ENCODE measurements at places on chromosomes 16 and 17.

DNA sequence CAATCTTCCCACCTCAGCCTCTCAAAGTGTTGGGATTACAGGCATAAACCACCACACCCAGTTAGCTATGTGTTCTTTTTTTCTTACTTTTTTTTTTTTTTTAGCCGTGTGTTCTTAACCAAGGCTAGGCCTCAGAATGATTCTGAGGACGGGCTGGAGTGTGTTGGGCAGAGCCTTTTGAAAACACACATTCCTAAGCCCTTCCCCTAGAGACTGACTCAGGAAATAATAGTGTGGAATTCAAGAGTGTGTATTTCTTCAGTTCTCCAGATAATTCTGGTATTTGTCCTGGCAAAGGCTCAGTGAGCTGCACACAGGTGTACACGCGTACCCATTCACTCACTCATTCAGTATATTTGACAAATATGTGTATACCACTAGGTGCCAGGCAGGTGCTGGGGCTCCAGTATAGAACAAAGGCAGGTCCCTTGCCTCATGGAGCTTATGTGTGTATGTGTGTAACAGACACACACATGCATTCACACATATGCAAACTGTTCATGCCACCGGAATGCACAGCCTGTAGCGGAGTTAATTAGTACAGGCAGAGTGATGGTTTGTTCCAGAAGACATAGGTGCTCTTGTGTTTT is 19.4 kb upstream of the NFATC3 start:
- peaks cover 8% of the 10 kb centered on the region for H3K4me1 ChIP-seq
- no peaks in the 10 kb centered on the region for H3K36me3 ChIP-seq
- H3K27me3 ChIP-seq = no peaks in the 10 kb centered on the region
- no peak for DNase-seq
- H3K27ac ChIP-seq = no peak overlapping the region

- no peaks in the 10 kb centered on the region for H3K36me3 ChIP-seq
- no peak for DNase-seq
- H3K27me3 ChIP-seq = no peaks in the 10 kb centered on the region
- H3K4me1 ChIP-seq = no peaks in the 10 kb centered on the region
- H3K4me3 ChIP-seq = no peak overlapping the region
Observed at GRCh38 chr16:6828690-6829089, 504.0 kb upstream of the RBFOX1 start.

- peak; percentile 82 for DNase-seq
- H3K4me3 ChIP-seq = no peak overlapping the region
- no peaks in the 10 kb centered on the region for H3K4me1 ChIP-seq
- H3K27me3 ChIP-seq = no peaks in the 10 kb centered on the region
- H3K27ac ChIP-seq = no peak overlapping the region
Observed at GRCh38 chr16:84672276-84673202, 24.2 kb downstream of the KLHL36 start.

GRCh38 chr17:4049546-4049945 is 85.3 kb upstream of the ATP2A3 start:
- H3K27ac ChIP-seq = no peak overlapping the region
- peaks cover 37% of the 10 kb centered on the region for H3K36me3 ChIP-seq
- H3K4me1 ChIP-seq = no peaks in the 10 kb centered on the region
- H3K4me3 ChIP-seq = no peak overlapping the region

GRCh38 chr17:79201119-79201518 is 126.5 kb downstream of the ENGASE start:
- H3K4me3 ChIP-seq = no peak overlapping the region
- no peak overlapping the region for H3K27ac ChIP-seq
- no peaks in the 10 kb centered on the region for H3K4me1 ChIP-seq
- no peaks in the 10 kb centered on the region for H3K27me3 ChIP-seq
- H3K36me3 ChIP-seq = no peaks in the 10 kb centered on the region

DNA sequence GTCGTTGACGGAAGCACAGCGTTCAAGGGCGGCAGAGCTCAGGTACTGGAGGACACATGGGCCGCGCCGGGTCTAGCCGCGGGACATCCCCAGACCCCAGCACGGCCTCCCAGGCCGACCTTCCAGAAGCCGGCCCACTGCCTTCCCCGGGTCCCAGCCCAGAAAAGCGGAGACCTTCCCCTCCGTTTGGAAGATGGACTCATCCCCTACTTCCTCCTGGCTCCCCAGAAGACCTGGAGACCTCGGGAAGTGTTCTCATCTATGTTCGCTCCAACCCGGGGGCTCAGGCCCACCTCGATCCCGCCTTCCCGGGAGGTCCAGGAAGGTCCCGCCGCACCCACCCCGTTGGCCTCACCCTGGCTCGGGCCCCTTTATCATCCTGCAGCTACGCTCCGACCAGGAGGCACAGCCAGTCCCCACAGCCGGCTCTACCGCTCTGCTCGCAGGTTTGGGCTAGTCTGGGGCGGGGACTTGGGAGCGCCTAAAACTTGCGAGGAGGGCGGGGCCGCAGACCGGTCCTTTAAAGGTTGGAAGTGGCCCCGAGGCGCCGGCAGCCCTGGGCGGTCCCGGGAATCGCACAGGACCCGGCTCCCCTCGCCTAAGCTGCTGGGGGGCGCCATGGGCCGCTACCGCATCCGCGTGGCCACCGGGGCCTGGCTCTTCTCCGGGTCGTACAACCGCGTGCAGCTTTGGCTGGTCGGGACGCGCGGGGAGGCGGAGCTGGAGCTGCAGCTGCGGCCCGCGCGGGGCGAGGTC is at the start of gene ALOX12:
Gene ALOX12, plus strand, starts transcription at position 550 of the 756 bp plus-strand sequence. Its CDS starts 69 bp downstream, at position 619.
- no peaks in the 10 kb centered on the region for H3K36me3 ChIP-seq
- H3K27ac ChIP-seq = no peak within 1 kb of the TSS
- peaks cover 5% of the 10 kb centered on the region for H3K4me1 ChIP-seq
- no peaks in the 10 kb centered on the region for H3K27me3 ChIP-seq

GRCh38 chr17:50764734-50765149 is 2.6 kb downstream of the ANKRD40CL start:
- no peaks in the 10 kb centered on the region for H3K36me3 ChIP-seq
- no peaks in the 10 kb centered on the region for H3K27me3 ChIP-seq
- no peak for DNase-seq
- H3K27ac ChIP-seq = no peak overlapping the region
- peak overlapping the region; percentile 10 for H3K4me3 ChIP-seq

DNA sequence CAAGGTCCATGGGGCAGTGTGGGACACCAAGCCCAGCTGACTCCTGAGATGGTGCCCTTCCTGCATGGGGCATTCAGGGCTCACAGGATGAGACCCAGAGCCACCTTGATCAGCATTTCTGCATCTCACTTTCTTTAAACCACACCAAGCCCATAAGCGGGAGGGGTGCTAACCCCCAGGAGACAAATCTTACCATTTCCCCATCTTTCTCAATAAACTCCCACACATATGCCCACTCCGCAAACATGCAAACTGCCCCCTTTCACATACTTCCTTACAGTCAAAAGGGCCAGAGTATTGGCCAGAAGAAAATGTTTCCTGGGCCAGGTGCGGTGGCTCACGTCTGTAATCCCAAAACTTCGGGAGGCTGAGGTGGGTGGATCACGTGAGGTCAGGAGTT is 3.7 kb upstream of the SLC39A11 start:
- no peaks in the 10 kb centered on the region for H3K36me3 ChIP-seq
- no peak overlapping the region for H3K27ac ChIP-seq
- H3K4me3 ChIP-seq = no peak overlapping the region
- no peak for DNase-seq
- H3K4me1 ChIP-seq = no peaks in the 10 kb centered on the region

- H3K4me3 ChIP-seq = no peak overlapping the region
- H3K4me1 ChIP-seq = no peaks in the 10 kb centered on the region
- no peaks in the 10 kb centered on the region for H3K36me3 ChIP-seq
- no peak for DNase-seq
- no peak overlapping the region for H3K27ac ChIP-seq
Observed at GRCh38 chr16:10981697-10982216, 37.4 kb downstream of the CLEC16A start.

DNA sequence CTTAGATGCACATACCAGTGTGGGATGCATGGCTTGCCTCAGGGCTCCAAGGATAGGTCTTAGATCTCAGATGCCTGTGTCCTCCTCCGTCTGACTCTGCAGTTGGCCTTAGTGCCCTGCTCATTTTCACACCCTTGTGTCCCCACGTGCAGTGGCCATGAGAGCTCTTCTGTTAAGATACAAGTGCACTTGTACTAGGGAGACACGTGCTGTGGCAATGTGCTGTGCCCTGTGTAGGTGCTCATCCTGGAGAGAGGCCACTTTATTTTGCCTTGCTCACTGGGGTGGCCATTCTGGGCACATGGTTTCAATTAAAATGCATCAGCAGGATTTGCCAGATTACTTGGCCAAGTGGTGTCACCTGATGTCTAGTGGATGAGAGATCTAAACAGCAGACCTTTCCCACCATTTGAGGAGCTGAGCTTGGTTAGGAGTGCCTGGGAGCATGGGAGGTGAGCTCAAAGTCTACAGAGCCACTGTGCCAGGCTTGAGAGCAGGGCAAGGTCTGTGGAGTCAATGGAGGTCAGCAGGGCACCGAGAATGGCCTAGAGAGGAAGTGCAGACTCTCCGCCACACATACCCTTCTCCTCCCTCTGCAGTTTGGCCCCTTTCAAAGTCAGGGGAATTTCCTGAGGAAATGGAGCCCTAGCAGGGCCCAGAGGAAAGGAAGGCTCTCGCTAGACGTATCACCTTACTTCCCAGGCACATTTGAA is 25.2 kb upstream of the SMPD3 start:
- H3K4me3 ChIP-seq = no peak overlapping the region
- H3K4me1 ChIP-seq = peaks cover 7% of the 10 kb centered on the region
- DNase-seq = no peak

DNA sequence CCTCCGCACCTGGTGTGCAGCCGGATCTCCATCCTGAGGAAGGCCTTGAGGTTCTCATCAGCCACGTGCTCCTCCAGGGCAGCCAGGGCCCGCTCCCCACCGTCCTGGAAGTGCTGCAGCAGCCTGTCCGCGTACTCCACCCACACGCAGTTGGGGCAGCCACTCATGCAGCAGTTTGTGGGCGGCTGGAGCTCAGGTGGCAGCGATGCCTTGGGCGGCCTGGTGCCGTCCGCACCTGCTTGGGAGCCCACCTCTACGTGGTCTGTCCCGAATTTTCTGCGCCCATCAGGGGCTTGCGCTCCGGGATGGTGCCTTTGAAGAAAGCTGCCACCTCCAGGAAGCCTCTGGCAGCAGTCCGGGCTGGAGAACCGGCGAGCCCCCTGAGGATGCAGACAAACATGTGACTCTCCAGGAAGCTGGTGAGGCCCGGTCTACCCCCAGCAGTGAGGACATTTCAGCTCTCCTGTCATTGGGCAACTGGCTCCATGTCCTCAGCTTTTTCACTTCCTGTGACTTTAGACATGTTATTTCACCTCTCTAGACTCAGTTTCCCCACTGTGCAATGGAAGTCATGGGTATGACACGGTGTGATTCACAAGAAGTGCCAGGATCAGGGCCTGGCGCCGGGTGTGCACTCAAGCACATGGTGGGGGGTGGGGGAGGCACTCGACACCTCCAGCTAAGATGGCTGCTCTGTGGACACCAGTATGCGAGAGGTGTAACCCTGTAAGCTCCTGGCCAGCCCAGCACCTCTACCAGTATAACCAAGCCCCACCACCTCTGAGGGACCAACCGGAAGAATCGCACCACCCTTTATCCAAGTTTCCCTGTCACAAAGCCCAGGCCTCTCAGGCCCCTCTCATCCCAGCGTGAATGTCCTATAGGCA is 957 bp downstream of the OXLD1 start:
- peaks cover 16% of the 10 kb centered on the region for H3K4me1 ChIP-seq
- no peaks in the 10 kb centered on the region for H3K36me3 ChIP-seq
- peak overlapping the region; percentile 97 for H3K4me3 ChIP-seq
